ENCODE measurements at places on chromosomes 7 and 10.

- peak; percentile 69 for DNase-seq
Observed at GRCh38 chr7:134605978-134606923, 40.4 kb upstream of the BPGM start.

DNA sequence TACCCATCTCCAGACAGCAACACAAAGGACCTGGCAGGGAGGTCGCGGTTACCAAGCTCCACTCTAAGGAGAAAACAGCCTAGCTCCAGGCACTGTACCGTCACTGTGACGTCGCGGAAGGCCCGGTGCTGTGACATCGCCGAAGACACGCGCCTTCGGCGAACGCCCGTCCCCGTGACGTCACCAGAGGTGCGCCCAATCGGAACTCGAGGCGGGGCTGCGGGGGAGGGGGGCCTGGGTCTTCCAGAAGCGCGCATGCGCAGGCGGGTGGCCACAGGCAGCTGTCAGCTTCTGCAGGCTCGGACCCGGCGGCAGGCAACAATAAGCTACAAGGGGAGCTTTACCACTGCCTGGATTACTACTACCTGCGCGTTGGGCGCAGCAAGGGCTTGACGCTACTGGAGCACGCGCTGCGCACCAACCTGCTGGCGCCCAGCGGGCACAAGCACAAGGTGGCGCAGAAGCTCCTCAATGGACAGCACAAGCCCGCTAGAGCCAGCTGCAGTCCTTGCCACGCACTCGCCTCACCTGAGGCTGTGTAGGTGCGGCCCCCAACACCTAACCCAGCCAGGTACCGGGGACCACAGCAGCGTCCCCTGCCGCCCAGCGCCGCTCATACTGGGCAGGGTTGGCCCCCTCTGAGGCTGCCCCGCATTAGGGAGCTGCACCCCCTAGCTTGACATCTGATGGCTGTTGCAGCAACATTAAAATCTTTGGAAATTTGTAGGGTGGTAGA lies 208.4 kb downstream of the TPST1 start:
- peak; percentile 86 for DNase-seq

GRCh38 chr10:113232928-113233511 lies 283.0 kb downstream of the TCF7L2 start:
- no peak for DNase-seq

GRCh38 chr7:74012842-74013249 lies 15.1 kb upstream of the ELN start:
- no peak for DNase-seq

DNA sequence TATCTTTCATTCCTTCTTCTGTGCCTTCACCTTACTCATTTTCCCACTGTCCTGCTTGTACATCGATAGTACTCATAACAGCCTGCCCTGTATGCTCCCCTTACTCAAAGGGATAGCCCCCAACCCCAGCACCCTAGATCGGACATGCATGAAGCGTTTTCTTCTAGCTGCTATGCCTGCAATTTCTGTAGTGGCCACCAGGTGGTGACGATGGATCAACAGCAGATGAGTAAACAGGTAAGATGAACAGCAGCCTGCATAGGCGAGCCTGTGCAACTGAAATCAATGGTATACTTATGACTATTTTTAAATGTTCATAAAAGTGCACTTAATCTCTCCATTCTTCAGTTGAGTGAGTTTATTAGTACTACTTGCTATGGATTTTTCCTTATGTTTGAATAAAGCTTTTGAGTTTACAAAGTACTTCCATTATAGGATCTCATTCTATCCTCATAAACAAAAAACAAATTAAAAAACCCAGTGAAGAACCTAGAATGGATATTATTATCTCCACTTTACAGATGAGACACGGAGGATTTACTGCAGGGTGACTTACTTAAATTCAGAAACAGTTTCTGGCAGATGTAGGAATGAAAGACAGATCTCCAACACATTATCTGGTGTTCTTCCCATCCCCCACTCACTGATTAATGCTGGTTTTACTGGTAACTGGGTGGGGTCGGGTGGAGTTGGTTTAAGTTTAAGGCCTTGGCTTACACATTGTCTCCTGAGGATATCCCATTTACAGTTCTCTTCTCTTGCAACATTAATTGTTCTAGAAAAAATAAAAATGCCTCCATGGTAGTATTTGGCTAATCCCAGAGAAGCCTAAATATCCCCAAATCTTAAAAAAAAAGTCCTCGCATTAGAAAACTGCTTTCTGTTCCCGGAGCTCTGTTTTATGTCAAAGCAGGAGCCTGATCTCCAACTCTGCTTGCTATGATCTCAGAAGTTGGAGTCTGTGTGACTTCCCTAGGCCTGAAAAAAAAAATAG lies 222.1 kb downstream of the GLI3 start:
- DNase-seq, result peak; percentile 50

DNA sequence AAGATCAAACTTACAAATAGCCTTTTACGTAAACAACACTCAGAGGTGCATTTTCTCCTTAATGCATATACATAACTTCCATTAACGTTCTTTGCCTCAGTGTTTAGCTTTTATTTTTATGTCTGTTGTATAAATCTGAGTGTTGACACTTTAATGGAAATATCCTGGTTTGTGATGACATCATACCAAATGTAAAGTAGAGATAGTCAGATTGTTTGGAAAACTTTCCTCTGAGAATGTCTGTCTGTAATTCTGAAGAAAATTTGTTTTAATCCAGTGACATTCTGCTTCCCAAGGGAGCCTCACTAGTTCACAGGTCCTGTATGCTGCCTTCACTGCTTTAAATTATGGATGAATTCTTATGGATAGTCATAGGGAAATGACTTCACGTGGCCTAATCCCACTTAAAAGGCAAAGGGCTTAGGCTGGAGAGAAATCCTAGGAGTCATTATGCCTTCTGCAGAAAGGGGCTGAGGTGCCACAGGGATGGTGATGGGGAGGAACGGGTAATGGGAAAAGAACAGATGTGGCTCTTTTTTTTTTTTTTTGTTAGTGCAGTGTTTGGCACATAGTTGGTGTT lies 93.2 kb downstream of the DNAJB9 start:
- DNase-seq, result no peak

DNA sequence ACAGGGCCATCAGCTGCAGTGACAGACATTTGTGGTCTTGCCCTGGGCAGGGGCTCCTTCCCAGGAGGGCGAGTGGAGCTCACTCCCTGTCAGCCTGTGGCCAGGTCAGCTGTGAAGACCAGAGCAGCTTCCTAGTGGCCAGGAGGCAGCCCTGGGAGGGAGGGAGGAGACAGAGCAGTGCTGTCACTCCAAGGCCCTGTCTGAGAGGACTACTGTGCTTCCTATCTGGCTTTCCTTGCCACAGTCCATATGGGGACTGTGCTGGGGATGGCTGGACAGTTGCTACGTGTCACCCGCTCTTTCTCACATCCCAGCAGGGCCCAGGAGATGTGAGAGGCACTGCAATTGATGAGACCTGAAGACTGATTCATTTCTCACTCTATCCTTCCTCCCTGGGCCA lies 15.2 kb upstream of the ADCYAP1R1 start:
- DNase-seq, result no peak

- DNase-seq, result no peak
Observed at GRCh38 chr10:51683031-51683691, 16.2 kb downstream of the CSTF2T start.

GRCh38 chr10:21505711-21506278 lies 19.7 kb downstream of the SKIDA1 start:
- DNase-seq, result no peak

- DNase-seq, result no peak
Observed at GRCh38 chr7:129525225-129525862, 23.0 kb downstream of the SMKR1 start.

DNA sequence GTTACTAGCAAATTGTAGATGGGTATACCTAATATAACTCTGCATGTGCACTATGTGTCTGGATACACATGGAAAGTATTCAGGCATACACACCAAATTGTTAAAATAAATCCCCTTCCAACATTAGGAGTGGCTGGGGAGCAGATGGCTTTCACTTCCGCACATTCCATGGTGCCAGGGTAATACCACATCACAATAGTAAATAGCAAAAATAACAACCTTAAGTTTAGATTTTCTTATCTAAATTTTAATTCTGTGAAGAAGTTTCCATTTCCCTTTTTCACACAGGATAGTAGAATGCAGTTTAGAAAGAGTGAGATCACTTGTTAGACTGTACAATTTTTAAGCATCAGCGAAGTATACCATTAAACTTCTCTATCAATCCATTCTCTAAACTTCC lies 5.8 kb upstream of the ALOX5 start:
- DNase-seq, result no peak

GRCh38 chr7:155997431-155998327 lies 185.4 kb upstream of the SHH start:
- DNase-seq, result no peak

Measured in activated CD4-positive, alpha-beta memory T cell treated with anti-CD3 and anti-CD28 coated beads for 36 hours (primary cell).